ENCODE measurements at places on chromosomes 4 and X.

DNA sequence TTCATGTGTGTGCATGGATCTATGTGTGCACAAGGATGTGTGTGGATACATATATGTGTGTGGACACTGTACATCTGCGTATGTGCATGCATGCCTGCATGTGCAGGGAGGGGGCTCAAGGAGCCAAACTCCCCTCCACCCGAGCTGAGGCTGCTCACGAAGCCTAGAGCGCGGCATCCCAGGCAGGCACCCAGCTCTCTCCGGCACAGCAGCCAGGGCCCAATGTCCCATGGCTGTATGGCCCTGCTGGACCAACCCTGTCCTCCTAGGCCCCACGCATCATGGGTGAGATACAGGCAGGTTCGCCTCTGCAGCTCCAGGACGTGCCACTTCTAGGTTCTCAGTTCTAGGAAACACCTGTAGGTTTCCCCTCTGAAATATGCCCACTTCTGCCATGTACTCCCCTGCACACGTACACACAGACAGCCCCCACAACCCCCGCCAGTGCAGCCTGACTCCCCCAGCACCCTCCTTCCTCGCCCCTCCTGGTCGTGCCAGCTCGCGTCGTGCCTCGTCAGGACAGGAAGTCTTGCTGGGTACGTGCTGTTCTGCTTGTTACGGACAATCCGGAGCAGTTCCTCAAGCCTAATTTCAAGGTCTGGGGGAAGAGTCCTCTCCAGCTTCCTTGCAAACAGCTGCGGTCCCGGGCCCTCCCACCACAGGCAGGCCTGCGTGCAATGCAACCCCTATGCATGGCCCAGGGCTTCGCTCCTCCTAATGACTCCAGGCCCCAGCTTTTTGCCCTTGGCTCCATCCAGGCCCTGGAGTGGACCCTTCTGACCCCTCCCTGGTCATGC is 3.2 kb upstream of the ADRA2C start:
- no peak for DNase-seq

DNA sequence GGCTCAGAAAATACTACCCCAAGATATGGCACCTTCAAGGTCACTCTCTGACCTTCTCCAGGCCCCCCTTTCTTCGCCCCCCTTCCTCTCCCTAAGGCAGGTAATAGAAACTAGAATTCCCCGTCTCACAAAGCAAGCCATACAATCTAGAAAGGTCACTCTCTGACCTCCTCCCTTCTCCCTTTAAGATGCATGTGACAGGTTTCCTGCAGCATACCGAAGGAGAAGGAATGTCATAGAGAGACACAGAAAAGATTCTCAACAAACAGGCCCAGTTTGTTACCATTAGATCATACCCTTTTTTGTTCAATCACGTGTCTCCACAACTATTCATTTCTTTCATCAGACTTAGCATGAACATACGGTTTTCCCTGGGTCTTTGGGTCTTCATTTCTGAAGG is 51.2 kb upstream of the RBMXL3 start:
- no peak for DNase-seq

GRCh38 chrX:30489323-30489722 is 88.2 kb downstream of the TASL start:
- DNase-seq, result no peak

DNA sequence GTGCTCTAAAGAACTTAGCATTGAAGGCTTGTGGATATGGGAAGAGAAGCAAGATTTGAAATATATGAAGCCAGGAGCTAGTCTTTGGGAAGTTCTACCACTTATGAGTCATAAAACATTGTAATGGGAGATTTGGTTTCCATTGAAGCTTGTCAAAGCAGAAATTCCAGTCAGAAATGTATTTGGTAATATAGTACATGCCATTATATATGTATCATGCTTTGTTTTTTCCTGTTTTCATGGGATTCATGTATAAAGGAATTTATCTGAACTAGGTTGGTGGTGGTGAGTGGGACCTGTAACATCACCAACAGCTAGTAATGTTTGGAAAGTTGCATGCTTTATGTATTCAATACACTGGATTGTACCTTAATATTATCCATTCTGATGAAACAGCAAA is 14.6 kb upstream of the DCAF8L2 start:
- DNase-seq, result no peak

- no peak for DNase-seq
Measured at GRCh38 chrX:123361371-123361770, 177.3 kb downstream of the GRIA3 start.

DNA sequence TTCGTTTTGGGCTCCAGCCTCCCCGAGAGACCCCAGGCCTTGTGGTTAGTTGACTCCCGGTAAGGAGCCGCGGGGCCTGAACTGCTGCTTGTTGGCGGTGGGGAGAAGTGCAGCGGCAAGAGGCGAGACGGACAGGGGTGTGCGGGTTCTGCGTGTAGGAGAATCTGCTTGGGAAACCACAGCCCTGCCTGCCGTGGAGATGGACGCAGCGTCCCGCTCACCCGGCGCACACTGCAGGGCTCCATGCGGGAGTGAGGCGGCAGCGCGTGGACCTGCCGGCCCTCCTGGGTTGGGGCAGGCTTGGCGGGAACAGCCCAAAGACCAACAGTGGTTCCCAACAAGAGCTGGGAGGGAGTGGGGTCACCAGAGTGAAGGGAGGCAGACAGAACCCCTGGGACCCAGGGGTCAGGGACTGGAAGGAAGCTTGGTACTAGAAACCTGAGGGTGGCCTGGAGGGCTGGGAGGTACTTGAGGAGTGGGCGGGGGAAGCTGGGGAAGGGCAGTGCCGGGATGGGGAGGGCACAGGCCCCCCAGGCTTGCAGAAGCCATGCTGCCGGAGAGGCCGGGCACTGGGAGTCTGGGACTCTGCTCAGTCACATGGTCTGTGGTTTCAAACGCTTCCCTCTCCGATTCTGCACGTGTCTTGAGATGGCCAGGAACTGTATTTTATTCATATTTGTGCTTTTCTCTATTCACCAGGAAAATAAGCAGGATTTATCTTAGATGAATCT is 70.8 kb downstream of the RGS12 start:
- DNase-seq, result no peak

DNA sequence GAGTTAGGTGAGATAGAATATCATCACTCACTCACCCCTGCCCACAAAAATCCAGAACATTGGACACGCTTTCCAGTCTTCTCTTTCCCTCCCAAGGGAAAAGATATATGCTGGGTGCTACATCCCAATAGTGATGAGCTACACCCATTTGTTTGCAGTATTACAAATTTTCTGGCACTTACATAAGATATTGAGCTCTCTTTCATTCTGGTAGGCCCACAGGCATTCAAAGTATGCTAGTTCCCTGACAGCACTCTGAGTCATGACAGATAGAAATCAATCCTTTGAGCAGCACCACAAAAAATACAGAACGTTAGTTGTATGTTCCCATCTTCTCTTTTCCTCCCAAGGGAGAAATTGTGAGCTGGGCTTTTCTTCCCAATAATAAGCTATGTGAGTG is 477.6 kb upstream of the GRID2 start:
- no peak for DNase-seq

DNA sequence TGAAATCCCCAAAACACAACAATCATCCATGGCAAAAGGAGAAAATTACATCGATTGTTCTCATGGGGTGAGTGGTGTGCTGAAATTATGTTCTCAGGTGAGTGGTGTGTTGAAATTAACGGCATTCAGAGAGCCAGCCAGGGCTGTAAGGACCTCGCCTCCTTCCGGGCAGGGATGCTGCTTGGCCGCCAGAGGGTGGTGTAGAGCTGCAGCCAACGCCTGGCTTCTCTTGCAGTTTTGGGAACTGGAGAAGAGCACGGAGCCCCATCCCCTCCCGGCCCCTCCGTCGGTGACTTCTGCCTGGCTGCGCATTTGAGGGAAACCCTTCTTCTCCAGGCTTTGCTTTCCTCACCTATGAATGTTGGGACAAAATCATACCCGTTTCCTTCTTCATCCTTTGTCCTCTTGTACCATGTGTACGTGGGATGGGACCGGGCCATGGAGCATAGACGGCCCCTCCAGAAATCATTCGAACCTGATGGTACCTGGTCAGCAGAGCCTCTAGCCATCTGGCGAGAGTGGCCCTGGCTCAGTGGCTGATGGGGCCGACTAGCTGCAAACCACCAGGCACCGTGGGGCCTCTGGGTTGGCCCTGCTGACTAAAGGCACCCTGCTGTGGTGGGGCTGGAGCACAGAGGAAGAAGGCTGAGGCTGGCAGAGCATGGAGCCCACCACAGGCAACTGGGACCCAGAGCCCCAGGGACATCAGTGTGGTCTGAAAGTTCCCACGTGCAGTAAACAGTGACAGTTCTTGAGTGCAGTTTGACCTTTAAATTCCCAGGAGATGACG is 28.4 kb downstream of the TRMT44 start:
- DNase-seq, result peak; percentile 51

DNA sequence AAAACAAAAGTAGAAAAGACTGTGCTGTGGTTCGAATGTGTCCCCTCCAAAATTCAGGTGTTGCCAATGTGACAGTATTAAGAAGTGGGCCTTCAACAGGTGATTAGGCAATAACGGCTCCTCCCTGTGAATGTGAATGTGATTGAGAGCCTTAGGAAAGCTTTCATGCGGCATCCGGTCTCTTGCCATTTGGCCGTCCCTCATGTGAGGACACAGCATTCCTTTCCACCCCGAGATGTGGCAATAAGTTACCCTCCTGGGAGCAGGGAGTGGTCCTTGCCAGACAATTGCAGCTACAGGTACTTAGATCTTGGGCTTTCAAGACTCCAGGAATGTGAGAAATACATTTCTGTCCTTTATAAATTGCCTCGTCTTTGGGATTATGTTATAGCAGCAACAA is 129.3 kb downstream of the CPEB2 start:
- DNase-seq, result no peak

- DNase-seq, result no peak
Measured at GRCh38 chr4:46804781-46805413, 104.1 kb downstream of the COX7B2 start.

- DNase-seq, result no peak
Measured at GRCh38 chr4:41418444-41418843, 119.5 kb upstream of the LIMCH1 start.

- peak; percentile 55 for DNase-seq
Measured at GRCh38 chr4:3834663-3835521, 68.7 kb downstream of the ADRA2C start.

GRCh38 chrX:87727620-87728019 is 210.0 kb downstream of the KLHL4 start:
- DNase-seq, result no peak

DNA sequence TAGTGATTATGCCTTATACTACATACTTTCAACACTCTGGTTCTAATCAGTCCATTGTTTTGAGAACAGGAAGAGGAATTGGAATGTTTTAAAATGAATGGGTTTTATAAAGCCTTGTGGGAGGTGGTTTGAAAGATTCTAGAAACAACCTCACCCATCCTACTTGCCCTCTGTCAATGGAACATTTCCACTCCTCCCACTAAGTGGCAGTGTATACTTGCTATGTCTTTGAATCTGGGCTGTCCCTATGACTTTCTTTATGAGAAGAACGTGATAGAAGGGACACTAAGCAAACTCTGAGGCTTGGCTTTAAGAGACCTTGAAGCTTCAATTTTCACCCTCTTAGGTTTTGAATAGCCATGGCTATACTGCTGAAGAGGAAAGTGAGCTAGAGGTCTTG is 611.2 kb downstream of the PPP4R3C start:
- no peak for DNase-seq

DNA sequence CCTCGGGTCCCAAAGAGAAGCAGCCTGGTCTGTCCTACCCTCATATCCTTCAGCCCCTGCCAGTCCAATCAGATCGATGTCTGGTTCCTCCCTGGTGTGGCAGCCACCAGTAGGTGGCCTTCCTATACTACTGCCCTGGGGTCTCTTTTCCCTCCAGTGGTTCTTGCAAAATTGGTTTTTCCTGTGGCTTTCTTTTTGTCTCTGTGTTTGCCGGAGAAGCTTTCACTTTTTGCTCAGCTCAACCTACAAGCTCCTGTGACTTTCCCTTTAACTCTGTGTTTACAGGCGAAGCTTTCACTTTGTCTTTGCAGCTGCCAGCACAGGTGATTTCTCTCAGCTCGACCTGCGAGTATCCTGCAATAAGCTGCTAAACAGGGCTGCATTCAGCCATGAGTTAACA is 46.8 kb downstream of the UGT2A3 start:
- no peak for DNase-seq

Data from RPMI8226 (cell line).